Pancreas (tissue), 10 donors: ENCODE measurements at places on chromosomes 3 and 15. TPM values are rescaled to one million over a fixed set of nuclear protein-coding genes. Genes with fewer than 3 reads are reported as not detected.

- peak; percentile 64 for DNase-seq
These were observed 19.5 kb downstream of the TKT start for GRCh38 chr3:53236112-53236841.

GRCh38 chr15:55379095-55379494, 29.1 kb downstream of the CCPG1 start:
- no peak for DNase-seq

GRCh38 chr15:97037080-97037479, 706.6 kb downstream of the NR2F2 start:
- DNase-seq: no peak

Gene PLXNB1
- 47.8 TPM for total RNA-seq

Gene PRRT3
- 1.9 TPM for total RNA-seq
